ENCODE measurements at places on chromosomes 12 and 14.
A peak's percentile ranks its signal among the peaks of the same experiment; 100 is the strongest.

- no peak for DNase-seq
Measured at GRCh38 chr14:87824266-87824665, 168.7 kb downstream of the GALC start.

- no peak for DNase-seq
Measured at GRCh38 chr12:101763246-101763931, 24.1 kb upstream of the SYCP3 start.

GRCh38 chr12:96302687-96303310, 97.4 kb downstream of the CDK17 start:
- no peak for DNase-seq

DNA sequence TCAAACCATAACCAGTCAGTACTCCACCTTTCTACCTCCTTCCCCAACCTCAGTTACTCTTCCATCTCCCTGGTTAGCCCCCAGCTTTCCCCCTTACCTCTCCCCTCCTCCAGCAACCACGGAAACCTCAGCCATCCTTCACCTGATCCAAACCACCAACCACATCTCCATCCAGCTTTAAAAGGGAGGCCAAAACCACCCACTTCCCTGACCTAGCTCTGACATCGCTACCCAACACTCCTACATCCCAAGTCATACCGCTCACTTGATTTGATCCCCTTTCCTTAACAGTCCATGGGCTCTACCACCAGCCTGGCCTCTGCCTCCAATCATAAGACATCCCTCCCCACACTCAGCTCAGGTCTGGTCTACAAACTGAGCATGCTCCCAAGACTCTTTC, 1.5 kb downstream of the RAB35 start:
- DNase-seq, result no peak

DNA sequence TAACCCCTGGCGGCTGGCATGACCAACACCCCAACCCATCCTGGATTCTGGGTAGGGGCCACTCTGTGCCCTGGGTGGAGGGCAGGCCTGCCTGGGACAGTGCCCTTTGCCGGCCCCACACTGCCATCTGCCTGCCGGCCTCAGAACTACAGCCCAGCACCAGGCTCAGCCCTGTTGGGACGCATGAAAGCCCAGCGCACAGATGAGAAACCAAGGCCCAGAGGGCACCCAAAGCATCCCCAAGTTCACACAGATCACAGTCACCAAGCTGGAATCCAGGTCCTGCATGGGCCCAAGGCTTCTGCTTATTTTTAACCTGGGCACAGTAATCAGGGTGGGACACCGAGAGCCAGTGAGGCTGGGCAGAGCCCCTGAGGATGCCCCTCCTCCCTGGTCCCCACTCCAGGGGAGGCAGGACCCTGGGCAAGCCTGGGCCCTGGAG, 26.2 kb downstream of the RFLNA start:
- peak; percentile 65 for DNase-seq

DNA sequence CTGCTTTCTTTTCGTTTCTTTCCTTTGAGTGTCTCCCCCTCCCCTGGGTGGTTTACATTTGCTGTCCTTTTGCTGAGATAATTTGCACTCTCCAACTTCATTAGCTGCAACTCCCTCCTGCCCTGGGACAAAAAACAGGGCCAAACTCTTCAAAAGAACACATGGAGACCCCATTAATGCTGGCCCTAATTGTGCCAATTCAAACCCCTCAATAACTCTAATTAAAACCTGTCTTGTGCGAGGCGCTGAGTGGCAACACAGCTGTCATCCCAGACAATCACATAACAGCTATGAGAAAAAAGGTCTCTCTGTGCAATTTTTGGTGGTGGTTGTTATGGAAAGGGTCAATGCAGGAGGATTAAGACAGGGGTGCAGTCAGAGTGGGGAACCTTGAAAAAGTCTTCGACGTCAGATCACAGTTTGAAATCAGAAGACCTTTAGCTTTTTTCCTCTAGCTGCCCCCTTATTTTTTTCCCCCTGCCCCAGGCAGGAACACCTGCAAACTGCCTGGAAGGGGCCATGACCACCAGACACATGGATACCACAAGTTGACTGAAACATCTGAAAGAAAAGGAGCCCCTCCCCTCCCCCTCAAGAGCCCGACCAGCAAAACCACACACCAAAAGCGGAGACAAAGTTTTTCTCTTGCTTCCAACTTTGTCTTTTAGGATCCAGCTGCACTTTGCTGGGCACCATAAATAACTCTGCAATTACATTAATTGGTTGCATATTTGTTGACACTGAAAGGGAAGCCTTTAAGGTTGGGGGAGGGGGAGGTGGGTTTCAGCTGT, 26.5 kb upstream of the SMOC1 start:
- no peak for DNase-seq

- DNase-seq, result no peak
Measured at GRCh38 chr12:107014055-107014454, 27.1 kb upstream of the MTERF2 start.

DNA sequence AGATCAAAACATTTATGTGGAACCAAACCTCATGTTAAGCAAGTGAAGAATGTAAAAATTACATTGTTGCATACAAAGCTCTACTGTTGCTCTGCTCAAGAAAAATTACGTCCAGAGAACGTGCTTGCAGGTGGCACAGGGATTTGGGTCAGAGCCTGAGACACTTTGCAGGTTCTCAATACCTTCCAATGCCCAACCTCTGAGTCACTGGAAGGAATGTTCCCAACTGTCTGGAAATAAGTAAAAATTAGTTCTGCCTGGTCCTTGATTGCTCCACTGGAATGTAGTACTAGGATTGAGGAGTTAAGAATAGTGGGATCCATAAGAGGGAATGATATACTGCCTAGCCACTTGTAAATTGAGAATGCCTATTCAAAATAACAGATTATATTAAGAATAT, 2.8 kb upstream of the IFNG start:
- DNase-seq, result no peak

Data from activated CD4-positive, alpha-beta T cell treated with anti-CD3 and anti-CD28 coated beads for 24 hours (primary cell).